Fibroblast of gingiva (primary cell): ENCODE measurements at places on chromosomes 2 and 18.
A peak's percentile ranks its signal among the peaks of the same experiment; 100 is the strongest.

DNA sequence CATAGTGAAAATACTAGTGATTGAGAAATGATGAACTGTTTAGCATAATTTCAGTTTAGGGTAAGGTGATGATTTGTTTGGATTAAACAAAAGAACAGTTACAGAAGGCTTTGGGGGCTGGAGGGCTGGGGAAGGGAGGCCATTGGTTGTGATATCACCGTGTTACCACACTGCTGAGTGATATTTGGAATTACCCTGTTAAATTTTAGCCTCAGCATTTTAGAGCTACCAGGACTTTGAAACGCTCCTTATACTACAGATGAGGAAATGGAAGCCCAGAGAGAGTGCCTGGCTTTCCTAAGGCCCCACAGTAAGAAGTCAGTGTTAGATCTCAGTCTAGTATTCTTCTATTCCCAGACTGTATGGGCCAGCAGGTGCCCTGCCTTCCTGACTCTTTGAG lies 15.6 kb downstream of the ARHGEF33 start:
- DNase-seq, result no peak

- no peak for DNase-seq
Observed at GRCh38 chr2:196372276-196372809, 201.0 kb upstream of the STK17B start.

DNA sequence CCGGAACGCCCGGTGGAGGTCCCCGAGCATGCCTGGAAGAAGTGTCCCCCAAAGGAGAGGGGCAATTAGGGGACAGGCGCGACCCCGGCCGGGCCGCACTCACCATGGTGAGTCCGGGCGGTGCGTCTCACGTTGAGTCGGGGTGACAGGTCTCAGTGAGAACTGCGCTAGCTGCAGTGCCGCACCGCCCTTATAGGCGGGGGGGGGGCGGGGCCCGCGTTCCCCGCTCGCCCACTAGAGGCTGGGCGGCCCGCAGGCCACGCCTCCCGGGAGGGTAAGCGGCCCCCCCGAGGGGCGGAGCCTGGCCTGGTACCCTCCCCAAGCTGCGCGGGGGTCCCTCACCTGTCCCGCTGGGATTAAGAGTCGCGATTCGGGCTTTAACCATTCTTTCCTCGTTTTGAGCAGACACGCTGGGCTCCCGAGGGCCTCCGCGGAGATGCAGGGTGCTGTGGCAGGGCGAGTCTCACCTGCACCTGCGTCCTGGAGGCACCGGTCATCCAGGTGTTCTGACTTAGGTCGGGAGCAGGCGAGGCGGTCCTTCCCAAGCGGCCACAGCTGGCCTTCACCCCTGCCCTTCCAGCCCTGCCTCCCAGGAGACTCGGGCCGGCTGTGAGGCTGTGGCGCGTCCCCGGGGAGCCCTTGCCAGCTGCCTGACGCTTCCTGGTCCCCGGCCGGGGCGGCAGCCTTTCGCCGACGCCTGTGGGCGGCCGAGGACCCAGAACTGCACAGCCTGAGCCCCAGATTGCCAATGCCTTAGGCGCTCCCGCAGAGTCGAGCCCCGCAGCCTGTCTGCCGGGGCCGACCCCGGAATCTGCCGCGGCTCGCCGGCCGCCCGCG lies at the start of gene TUBA4A:
TSS of gene TUBA4A (minus strand) at position 166 of the 837 bp plus-strand sequence. CDS start at position 106, 60 bp downstream.
- peak; percentile 56 for DNase-seq

GRCh38 chr2:51629406-51629805 lies 597.5 kb upstream of the NRXN1 start:
- no peak for DNase-seq

GRCh38 chr2:136356125-136357006 lies 238.4 kb upstream of the CXCR4 start:
- no peak for DNase-seq

- no peak for DNase-seq
Observed at GRCh38 chr2:236674238-236674637, 104.6 kb downstream of the ACKR3 start.

- DNase-seq, result peak; percentile 77
Observed at GRCh38 chr18:48675352-48675761, 136.5 kb downstream of the CTIF start.

GRCh38 chr18:44679914-44680272 lies 795 bp upstream of the SETBP1 start:
- peak; percentile 65 for DNase-seq

- DNase-seq, result no peak
Observed at GRCh38 chr2:23503682-23504081, 118.7 kb downstream of the KLHL29 start.

GRCh38 chr2:173196080-173196479 lies 120.4 kb downstream of the MAP3K20 start:
- no peak for DNase-seq

DNA sequence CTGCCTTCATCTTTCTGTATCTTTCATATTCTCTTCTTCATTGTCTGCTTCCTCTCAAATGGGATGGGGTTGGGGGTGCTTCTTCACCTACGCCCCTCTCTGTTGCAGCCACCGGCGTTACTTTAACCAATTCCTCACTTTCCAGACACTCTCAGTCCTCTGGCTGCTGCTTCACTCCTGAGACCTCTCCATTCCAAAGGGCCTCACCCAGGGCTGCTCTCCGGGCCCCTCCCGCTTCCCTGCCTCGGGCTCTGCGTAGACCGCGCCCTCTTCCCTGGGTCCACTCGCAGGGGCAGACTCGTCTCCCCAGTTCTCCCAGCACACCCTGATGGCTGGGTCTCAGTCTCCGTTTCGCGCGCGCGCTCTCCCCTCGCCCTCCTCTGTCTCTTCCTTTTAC lies 926 bp downstream of the SERPINB8 start:
- DNase-seq, result peak; percentile 31

DNA sequence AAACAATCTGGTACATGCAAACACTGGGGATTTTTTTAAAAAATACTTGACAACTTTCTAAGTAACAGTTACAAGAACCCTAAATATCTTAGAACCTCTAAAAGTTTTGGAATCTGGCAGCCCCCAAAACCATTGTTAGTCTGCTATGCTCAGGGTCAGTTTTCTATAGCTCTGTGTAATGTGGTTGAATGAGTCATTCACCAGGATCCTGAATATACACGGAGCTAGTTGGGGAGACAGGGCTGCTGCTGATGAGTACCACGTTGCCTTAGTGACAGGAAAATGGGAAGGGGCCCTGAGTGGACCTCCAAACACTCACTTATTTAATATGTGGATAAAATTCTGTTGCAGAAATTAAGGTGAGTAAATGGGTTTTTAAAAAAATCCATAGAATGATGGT lies 36.9 kb upstream of the TANC1 start:
- peak; percentile 15 for DNase-seq

- DNase-seq, result no peak
Observed at GRCh38 chr2:217909156-217909820, 93.5 kb downstream of the TNS1 start.

DNA sequence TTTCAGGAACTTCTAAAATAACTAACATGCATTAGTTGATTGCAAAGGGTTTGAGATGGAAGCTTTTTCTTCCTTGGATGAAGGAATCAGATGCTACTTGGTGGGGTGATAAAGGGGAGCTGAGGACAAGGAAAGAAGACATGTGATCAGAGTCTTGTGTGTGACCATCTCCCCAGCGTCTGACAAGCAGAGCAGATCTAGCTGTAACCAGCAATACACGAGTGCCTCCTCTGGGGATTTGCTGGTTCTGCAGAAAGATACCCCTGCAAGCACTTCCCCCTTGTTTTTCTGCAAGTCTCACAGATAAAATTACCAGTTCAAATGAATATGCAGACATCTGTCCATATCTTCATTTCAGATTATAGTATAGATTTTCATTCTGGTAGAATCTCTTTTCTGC lies 2.7 kb downstream of the CDH7 start:
- DNase-seq, result no peak

GRCh38 chr18:7904529-7904928 lies 337.4 kb downstream of the PTPRM start:
- peak; percentile 71 for DNase-seq

DNA sequence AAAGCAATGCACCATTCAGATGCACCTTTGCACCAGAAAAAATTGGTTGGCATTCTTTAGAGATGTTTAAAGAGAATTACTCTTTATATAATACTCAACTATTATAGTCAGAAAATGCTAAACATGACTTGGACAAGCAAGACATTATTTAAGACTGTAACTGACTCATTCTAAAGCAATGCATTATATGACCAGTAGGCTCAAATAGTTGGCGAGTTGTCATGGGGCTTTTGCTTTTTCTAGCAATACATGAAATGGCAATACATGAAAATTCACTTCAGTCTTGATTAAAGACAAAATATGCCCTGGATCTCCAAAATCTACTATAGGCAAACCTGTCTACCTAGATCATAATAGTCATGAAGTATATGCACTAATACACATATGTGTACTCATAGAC lies 216.9 kb upstream of the VWC2L start:
- DNase-seq, result peak; percentile 54

DNA sequence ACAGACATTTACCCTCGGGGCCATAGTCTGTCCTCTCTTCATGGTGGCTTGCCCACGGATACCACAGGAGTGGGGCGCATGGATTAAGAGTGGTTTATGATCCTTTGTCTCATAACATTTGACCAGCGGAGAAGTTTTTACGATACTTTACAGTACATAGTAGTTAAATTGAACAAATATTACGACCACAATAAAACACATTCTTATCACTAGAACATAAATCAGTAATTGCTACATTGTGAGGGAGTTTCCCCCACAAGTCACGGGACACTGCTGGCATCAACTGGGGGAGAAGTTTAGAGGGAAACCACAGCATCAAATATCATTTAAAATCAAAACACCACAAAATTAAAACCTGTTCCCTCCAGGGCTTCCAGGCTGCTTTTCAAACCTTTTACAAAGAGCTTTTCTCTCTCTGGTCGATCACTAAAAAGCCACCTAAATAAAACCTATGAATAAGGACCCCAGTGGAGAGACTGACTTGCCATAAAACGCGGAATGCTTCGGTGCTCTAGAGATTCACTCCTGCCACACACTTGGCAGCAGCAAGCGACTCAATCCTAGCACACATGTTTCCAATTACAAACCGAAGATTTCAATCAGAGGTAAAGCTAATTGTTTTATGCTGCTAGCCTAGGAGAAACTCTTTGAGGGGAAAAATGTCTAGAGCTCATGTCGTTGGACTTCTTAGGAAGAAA lies 173.7 kb upstream of the HNRNPA3 start:
- peak; percentile 3 for DNase-seq

DNA sequence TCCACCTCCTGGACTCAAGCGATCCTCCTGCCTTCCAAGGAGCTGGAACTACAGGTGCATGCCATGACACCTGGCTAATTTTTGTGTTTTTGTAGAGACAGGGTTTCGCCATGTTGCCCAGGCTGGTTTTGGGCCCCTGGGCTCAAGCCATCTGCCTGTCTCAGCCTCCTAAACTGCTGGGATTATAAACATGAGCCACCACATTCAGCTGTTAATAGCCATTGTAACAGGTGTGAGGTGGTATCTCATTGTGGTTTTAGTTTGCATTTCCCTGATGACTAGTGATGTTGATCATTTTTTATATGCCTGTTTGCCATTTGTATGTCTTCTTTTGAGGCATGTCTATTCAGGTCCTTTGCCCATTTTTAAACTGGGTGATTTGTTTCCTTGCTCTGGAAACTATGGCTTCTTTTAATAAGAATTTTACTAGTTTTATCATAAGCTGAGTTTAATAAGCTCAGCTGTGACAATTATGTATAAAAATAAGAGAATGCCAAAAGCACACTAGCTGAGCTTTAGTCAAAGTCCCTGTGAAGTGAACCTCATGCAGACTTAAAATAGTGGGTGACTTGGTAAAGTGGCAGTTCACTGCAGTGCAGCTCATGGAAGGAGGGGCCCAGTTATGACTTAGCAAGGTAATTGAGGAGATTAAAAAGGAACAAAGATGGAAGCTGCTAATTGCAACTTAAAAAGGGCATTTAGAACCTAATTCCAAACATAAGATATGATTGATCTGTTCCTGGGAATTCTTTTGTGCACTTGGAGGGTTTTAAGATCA lies 465.1 kb downstream of the TGIF1 start:
- DNase-seq, result no peak

GRCh38 chr18:63518178-63519012 lies 23.8 kb upstream of the SERPINB12 start:
- DNase-seq, result peak; percentile 58

GRCh38 chr2:240792629-240793312 lies 27.2 kb downstream of the KIF1A start:
- DNase-seq, result no peak

GRCh38 chr2:199940373-199940772 lies 14.9 kb downstream of the TYW5 start:
- DNase-seq, result peak; percentile 45

DNA sequence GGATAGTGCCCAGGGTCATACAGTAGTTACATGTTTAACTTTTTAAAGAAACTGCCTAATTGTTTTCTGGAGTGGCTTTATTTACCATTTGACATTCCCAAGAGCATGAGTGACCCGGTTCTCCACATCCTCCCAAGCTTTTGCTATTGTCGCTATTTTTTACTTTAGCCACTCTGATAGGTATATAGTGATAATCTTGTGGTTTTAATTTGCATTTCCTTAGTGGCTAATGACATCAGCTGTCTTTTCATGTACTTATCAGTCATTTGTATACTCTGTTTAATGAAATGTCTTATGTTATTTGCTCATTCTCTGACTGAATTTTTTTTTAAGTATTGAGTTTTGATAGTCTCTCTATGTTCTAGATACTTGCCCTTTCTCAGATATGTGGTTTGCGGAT lies 109.7 kb upstream of the HS6ST1 start:
- no peak for DNase-seq

GRCh38 chr2:190343089-190343535 lies 277 bp upstream of the INPP1 start:
- DNase-seq, result no peak

- DNase-seq, result no peak
Observed at GRCh38 chr2:147442816-147443215, 402.0 kb upstream of the ACVR2A start.

DNA sequence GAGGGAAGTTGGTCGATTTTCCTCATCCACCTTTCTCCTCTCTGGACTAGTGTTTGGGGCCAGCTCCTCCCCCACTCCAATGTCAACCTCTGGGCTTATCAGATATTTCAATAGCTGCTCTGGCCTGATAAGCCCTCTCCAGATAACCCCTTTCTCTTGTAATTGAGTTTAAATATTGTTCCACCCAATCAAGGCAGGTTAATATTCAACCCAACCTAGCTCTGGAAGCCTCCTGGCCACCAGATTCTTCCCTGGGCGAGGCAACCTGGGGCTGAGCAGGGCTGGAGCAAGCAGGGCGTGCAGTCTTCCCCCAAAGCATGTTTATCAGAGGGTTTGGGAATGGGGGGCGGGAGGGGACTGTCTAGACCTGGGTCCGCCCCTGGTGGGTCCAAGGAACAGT lies 73.8 kb downstream of the TFCP2L1 start:
- DNase-seq, result no peak

GRCh38 chr2:37645362-37645761 lies 26.1 kb downstream of the CDC42EP3 start:
- DNase-seq, result peak; percentile 52
